ENCODE measurements at places on chromosomes 5 and 9. TPM values are rescaled to one million over a fixed set of nuclear protein-coding genes. Genes with fewer than 3 reads are reported as not detected.

DNA sequence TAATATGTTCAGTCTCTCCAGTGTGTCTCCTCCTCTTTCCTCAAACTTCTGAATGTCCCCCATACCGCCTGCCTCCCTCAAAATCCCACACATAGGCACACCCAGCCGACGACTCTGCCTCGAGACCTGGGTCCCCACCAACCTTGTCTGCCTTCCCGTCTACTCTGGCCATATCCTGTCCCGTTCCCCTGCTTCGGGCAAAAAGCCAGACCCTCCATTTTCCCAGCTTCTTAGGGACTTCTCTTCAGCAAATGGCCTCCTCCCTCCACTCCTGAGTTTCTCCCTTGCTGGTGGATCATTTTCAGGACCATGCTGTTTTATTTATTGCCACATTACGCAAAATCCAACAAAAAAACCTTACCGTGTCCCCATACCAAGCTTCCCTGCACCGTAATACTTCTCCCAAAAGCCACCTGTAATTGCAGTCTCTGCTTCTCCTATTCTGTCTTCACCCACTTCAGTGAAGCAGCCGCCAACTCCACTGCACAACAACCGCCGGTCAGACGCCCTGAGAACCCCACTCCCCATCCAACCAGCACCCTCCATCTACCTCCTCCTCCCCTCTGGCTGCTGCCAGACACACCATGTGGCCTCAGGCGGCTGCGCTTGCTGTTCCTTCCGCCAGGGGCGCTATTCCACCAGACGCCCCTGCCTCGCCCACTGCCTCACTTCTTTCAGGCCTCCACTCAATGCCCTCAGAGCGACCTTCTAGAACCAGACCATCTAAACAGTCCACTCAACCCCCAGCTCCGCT, 117.0 kb downstream of the TRPM6 start:
- peak; percentile 47 for DNase-seq

GRCh38 chr5:65812648-65813047, 90.6 kb downstream of the NLN start:
- peak; percentile 66 for DNase-seq

DNA sequence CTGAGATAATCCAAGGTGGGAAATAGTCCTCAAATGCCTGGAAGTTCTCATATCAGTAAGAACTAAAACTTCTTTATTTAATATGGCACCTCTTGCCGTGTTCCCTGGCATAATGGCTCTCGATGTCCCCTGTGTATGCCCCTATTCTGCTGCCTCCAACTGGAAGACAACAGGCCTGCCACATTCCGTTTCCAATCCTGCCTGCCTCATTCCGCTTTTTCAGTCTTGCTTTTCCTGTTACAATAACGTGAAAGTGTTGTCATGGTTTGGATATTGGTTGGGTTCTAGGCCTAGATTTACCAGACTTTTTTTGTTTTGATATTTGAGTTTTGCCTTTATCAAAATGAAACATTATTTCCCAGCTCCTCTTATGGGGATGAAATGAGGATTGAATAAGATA, 98.2 kb downstream of the FOCAD start:
- DNase-seq = no peak

DNA sequence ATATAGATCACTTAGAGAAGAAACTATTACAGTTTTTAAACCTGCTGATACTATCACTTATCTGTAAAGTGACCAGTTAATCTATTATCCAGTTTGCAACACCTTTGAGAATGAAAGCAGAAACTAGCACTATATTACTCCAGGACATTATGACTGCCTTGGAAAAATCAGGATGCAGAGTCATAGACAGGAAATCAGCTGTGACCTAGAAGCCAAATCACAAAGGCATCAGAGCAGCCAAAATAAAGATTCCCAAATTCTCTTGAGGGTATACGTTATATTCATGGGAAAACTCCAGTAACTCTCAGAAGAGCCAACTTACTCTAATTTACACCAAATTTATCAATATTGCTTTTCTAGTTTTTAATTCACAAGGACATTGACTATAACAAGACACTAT, 49.9 kb downstream of the CDO1 start:
- DNase-seq = no peak

GRCh38 chr9:131361202-131361833, 32.6 kb upstream of the PRRC2B start:
- no peak for DNase-seq

DNA sequence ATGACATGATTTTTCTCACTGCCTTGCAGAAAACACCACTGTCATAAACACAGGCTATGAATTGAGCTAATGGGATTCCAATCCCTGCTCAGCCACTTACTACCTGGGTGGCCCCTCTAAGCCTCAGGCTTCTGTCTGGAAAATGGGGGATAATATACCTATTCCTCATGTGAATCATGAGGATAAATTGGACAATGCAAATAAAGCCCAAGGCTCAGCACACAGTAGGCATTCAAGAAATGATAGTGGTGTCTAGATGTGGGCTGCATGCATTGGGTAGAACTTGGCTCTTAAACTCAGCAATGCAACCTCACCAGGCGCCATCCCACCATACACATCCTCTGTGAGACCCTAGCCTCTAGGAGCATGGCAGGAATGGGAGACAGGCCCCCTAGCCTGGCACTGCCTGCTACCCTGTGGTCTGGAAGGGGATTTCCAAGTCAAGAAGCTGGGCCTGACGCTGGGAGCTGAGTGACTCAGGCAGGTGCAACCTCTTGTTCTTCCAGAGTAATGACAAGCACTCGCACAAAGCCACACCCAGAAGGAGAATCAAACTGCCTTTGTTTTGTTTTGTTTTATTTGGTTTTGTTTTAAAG, 2.3 kb upstream of the TNIP1 start:
- DNase-seq = no peak

GRCh38 chr5:172364773-172365172, 81.2 kb upstream of the UBTD2 start:
- DNase-seq = no peak

GRCh38 chr9:38651400-38652042, 31.1 kb upstream of the ANKRD18A start:
- DNase-seq = no peak

- DNase-seq = no peak
Measured at GRCh38 chr9:95077053-95077765, 240.3 kb downstream of the FANCC start.

The AJM1 gene
- total RNA-seq = 7.1 TPM

The RASGRF2 gene
- total RNA-seq = 0.05 TPM

The CARTPT gene
- total RNA-seq = not detected

The POU5F2 gene
- total RNA-seq = 0.44 TPM

The C9orf153 gene
- not detected for total RNA-seq

The SH3TC2 gene
- total RNA-seq = 12.8 TPM

The SUSD3 gene
- total RNA-seq = 11.3 TPM

The MBLAC2 gene
- 5.7 TPM for total RNA-seq

All from HCT116 (cell line).